ENCODE measurements at places on chromosomes 2 and 18.

DNA sequence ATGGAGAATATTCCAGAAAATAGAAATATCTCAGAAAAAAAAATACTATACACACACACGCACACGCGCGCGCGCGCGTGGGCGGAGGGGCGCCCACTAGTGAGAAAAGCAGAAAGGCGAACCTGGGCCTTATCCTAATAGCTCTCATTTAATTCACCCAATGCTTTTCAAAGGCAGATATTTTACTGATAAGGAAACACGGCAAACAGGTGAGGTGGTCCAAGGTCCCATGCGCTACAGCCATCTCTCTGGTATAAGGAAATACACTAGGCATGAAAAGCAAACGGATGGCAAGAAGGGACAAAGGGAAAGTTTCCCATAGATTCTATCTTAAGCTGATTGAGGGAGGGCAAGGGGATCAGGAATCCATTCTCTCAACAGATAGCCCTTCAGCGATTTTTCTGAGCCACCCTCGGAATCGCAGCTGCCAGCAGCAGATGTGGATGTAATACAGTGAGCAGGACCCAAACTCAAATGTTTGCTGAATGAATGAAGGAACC, 136.7 kb downstream of the TMEM247 start:
- DNase-seq: no peak

- DNase-seq: no peak
Observed at GRCh38 chr18:37330173-37330572, 235.4 kb downstream of the CELF4 start.

GRCh38 chr2:137981112-137981656, 16.9 kb downstream of the HNMT start:
- no peak for DNase-seq

GRCh38 chr18:79917169-79917852, 34.1 kb downstream of the SLC66A2 start:
- no peak for DNase-seq

DNA sequence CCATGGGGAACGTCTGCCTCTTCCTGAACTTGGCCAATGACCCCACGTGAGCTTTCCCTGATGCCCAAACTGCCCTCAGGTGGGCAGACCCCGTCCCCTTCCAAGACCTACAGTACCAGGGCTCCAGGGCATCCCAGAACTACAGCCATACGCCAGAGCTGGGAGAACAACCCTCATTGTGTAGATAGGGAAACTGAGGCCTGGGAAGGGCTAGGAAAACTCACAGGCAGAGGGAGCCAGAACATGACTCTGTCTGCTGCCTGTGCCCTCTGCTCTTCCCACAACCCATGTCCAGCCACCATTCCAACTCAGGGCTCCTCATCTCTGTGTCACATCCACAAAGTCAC, 16.8 kb upstream of the ANKRD53 start:
- no peak for DNase-seq

GRCh38 chr18:1270081-1270480, 365.4 kb downstream of the ADCYAP1 start:
- no peak for DNase-seq

DNA sequence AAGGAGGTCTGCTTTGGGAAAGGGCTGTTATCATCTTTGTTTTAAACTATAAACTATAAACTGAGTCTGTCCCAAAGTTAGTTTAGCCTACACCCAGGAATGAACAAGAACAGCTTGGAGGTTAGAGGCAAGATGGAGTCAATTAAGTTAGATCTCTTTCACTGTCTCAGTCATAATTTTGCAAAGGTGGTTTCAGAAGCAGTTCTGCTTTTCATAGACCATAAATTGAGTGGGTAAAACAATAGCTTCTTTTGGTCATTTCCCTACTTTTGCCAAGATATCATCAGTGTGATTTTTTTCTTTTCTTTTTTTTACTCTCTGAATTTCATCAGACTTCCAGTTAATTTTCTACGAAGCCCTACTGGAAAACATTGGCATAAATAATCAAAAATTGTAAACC, 117.0 kb downstream of the AP1S3 start:
- DNase-seq: no peak

GRCh38 chr18:10008006-10008647, 94.3 kb downstream of the VAPA start:
- no peak for DNase-seq

DNA sequence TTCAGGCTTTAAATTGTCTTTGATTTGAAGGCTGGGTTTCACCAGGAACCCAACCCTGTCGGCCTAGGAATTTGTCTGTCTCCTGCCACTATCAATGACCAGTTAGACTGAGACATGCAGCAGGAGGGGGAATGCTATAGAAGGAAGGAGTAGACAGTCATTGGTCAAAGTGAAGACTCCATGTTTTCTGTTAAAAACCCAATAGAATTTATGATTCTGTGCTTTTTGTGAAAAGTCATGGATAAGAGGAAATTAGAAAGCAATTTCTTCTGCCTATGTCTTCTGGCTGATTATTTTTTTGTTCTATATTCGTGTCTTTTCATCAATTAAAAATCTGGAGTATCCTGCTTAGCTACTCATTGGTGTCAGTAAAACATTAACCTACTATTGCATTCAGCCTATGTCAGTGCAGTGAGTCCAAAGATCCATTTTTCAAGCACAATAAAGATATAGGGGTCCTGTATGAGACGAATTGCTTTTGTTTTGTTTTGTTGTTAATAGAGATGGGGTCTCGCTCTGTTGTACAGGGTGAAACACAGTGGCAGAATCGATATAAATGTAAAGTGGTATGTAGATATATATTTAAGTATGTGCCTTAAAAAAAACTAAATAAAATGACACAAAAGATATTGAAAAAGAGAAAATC, 7.9 kb upstream of the KYNU start:
- DNase-seq: no peak

GRCh38 chr18:35861367-35862118, 110.9 kb upstream of the RMP24 start:
- DNase-seq: no peak

DNA sequence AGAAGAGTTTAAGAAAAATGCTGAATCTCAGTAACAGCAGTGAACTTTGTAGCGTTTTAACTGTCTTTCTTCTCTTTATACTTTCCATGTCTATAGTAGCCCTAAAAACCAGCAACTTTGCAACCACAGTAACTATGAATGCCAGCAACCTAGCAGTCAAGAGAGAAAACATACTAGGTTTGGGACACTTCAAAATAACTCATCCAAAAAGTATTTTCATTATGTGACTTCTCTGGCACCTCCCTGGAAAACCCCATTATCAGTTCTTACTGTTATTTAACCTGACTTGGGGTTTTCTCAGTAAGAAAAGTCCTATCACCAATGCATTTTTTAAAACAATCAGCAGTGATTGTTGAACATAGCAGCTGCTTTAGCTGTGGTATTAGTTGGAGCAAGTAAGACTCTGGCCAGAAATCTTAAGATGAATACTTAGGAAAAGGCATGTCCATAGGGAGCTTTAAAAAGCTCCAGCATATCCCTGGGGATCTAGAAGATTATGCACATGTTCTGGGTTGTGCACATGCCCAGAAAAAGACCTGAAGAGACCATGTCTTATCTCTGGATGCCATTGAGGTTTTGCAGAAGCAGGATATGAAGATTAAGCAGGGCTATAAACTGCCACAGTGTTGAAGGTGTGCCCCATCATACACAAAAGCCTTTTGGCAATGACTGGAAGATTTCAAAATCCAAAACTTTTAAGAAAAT, 411.3 kb downstream of the CMPK2 start:
- DNase-seq: no peak

- no peak for DNase-seq
Observed at GRCh38 chr2:159736048-159736447, 23.7 kb downstream of the MARCHF7 start.

DNA sequence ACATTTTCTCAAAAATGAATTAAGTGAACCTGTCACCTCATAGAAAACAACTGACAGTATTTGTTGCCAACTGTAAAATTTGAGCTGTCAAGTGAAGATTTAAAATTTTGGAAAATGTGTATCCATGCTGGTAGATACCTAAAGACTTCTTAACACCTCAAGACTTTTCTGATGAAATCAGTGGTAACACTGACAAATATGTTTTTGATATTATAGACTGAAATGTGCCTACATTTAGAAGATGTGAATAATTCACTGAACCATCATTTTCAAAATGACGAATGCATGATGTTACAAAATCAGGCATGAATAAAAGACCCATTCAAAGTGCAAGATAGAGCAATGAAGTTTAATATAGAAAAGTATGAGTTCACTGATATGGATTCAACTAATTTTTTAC, 51.5 kb upstream of the ASPRV1 start:
- no peak for DNase-seq

DNA sequence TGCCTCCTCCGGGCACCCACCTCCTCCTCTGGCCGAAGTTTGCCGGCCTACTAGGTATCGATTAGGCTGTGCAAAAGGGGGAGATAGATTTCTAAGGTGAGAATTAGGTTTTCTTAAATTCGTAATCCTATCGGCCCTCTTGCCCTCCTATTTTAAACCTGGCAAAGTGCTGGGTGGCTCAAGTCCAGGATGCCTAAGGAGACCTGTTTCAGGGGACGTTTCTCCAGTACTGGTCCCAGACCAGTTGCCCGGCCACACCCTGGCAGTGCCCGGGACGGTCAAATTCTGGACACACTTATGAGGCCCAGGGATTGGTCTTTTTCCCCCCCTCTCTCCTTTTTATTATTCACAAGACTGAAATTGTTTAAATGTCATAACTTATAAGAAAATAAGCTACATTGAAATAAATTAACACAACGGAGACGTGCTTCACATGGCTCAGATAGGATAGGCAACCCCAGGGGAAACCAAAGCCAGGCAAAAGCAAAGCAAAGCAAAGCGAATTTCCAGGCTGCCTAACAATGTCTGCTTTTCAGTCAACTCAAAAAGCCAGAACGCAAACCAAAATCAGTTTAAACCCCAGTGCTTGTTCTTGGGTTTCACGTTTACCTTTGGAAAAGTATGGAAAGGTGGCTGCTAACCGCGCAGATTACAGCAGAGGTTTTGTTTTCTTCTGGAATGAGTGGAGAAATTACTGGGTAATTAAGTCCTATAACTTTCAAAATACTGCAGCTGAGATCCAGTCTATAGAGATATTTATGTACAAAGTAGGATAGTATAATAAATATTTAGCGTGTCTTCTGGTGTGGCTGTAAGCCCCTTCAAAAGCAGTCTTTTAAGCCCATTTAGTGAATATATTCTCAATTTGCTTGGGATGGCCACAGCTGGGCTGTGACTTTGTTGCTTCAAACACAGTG, 3.0 kb downstream of the GBX2 start:
- DNase-seq: no peak

- DNase-seq: no peak
Observed at GRCh38 chr18:60892441-60892840, 440.8 kb upstream of the CDH20 start.

- no peak for DNase-seq
Observed at GRCh38 chr2:160429248-160430000, 64.2 kb downstream of the RBMS1 start.

DNA sequence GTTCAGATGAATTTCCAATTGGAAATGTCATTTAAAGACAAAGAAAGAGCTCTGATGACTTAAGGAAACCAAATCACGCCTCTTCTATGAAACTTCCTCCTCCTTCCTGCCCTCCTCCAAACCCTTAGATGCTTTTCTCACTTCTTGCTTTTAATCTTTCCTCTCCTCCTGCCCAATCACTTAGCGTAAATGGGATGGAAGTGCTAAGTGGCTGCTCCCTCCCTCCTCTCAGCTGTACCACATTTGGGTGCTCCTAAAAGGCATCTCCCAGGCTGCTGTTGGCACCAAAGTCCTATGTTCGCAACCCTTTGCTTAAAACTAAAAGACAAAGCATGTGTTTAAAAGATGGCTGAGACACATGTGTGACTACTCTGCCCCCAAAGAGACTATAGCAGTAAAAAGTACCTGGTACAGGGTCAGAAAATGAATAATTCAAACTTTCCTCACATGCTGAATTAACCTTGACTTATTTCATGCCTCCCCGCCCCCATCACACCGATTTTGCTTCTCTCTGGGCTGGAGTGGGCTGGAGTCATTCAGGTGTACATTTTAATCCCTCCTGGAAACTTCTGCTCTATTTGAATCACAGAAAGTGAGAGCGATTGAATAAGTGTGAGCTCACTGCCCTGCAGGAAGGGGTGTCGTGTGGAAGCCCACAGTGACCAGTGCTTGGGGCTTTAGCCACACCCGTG, 59.2 kb upstream of the KLF7 start:
- no peak for DNase-seq

DNA sequence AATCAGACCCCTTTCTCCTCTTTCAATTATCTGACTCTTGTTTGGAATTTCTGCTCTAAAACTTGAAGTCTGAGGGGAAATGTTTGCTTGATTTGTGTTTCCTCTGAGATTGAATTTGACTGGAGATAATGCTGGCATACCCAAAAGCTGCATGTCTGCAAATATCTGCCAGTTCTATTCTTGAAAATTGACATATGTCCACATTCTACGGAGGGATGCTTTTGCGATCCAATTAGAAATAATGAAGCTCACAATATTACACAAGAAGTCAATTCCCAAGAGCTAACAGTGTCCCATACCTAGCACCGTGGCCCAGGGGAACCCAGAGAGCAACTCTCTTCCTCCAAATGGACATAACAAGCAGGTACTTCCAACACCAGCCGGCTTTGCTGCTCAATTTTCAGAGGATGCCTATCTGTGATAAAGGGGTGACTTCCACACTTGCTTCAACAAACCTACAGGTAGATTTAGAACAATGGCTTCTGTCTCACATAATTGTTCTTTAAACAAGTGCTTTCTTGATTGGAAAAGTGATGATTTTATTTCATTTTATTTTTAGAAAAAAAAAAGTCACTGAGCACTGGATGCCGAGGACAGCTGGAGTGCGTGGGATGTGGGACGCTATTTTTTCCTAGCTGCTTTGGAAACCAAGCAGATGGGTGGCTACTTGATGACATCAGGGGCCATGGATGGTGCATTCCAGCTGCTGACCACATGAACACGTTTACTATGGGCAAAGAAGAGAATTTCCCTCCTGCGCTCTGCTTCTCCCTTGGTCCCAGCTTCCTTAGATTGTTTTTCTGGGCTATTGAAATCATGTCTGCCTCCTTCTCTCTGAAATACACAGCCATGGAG, 488.9 kb downstream of the RNF144A start:
- DNase-seq: no peak

DNA sequence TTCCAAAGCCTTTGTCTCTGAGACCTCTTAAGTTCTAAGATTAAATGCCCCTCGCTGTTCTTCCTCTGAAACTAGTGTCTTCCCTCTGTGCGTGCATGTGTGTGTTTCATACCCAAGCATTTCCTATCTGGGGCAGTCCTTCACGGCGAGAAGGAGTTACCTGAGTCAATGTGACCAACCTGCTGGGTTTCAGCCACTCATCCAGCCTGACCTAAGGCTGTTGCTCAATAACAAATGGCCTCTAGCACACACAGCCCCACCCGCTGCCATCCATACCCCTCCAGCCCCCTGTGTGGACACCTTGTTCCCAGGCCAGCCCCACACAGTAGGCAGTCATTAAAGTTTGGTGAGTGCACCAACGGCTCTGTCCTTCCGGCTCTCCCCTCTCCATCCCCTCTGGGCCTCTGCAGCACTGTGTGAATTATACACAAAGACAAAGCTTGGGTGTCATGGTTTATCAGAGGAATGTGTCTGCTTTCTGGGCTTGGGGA, 53.8 kb upstream of the FOSL2 start:
- DNase-seq: no peak

GRCh38 chr2:17658251-17658843, 95.3 kb downstream of the SMC6 start:
- no peak for DNase-seq

GRCh38 chr18:7637269-7637668, 70.2 kb downstream of the PTPRM start:
- DNase-seq: no peak

GRCh38 chr18:29496152-29496680, 1319.3 kb upstream of the CDH2 start:
- DNase-seq: no peak

- no peak for DNase-seq
Observed at GRCh38 chr18:37532917-37533316, 32.7 kb downstream of the CELF4 start.

GRCh38 chr2:158963071-158963470, 5.4 kb upstream of the TANC1 start:
- no peak for DNase-seq

Data from activated CD8-positive, alpha-beta memory T cell treated with anti-CD3 and anti-CD28 coated beads for 1 hour (primary cell).